ENCODE measurements at places on chromosomes 11 and 22.
A peak's percentile ranks its signal among the peaks of the same experiment; 100 is the strongest.

DNA sequence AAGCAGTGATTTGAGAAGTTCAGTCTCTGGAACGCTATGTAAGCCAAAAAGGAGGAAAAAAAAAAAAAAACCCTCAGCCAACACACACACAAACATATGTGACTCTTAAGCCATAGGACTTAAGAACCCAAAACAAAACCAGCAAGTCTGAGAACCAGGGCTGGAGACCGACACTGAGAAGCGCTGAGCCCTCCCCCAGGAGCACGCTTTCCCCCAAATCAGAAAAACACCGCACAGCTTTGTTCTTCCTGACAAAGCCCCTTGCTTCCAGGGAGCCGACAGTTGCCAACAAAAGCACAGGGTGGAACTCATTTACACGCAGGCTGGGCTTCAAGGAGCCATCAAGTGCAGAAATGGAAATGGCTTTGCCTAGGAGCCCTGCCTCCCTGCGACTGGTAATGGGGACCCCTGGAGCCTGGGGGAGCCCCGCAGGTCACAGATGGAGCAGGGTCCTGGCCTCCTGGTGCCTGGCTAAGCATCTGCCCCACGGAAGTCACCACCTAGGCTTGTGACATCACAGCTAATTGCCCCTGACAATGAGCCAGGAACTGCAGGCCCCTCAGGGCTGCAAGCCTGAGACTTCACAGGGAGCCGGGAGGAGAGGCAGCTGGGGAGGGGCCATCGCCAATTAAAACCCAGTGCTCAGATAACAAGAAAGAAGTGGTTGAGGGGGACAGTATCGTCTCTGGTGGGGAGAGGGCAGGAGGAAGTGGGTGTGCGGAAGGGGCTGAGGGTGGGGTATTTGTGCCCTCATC is 66.9 kb downstream of the NFAM1 start:
- peak; percentile 90 for DNase-seq

- no peak for DNase-seq
Measured at GRCh38 chr11:41609511-41609910, 150.1 kb upstream of the LRRC4C start.

- no peak for DNase-seq
Measured at GRCh38 chr22:31895411-31896123, 48.8 kb upstream of the YWHAH start.

GRCh38 chr11:15484398-15484797 is 369.7 kb downstream of the INSC start:
- no peak for DNase-seq

- no peak for DNase-seq
Measured at GRCh38 chr22:27750584-27751265, 50.8 kb downstream of the MN1 start.

DNA sequence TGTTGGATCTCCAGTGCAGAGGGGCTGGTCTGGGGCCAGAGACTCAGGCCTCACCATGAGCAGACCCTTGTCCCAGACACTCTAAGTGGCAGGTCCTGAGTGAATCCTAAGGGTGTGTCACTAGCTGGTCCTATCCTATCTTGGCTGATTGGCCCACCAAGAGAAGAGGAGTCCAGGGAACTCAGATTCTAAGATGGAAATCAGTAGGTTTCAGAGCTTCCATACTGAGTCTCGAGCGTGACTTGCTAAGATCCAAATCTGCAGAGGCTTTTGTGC is 10.9 kb downstream of the POU2AF1 start:
- DNase-seq = no peak

GRCh38 chr11:11983427-11983826 is 25.0 kb downstream of the DKK3 start:
- DNase-seq = no peak

GRCh38 chr11:108680271-108680670 is 15.4 kb downstream of the DDX10 start:
- DNase-seq = no peak

- peak; percentile 64 for DNase-seq
Measured at GRCh38 chr22:43848366-43849171, 13.7 kb downstream of the SULT4A1 start.

DNA sequence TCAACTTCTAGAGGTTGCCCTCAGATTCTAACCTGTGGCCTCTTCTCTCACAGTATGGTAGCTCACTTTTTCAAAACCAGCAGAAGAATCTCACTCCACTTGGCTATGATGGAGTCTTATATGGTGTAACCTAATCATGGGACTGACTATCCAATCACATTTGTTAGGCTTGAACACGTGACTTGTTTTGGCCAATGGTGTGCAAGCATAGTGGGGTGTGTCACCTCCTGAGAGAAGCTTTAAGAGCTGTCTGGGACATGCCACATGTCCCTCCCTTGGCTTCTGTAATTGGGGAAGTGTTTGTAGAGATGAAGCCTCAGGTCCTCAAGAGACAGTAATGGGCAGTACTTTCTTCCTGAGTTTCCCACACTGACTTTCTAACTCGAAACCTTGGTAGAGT is 12.8 kb upstream of the SMIM38 start:
- DNase-seq = no peak

DNA sequence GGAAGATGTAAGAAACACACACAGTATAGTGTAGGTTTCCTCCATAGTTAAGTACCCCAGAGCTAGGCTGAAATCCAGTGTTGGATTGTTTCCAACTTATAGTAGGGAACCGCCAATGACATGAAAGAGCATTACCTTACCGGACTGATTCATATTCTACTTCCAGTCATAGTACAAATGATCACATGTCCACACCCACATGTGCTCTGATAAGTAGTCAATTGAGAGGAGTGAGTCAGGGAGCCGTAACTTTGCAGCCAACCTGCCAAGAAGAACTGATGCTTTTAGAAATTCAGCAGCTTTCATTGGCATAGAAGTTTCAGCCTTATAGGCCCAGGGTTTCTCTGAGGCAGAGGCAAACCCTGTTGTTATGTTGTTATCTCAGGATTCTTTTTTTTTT is 240.6 kb downstream of the ETS1 start:
- DNase-seq = no peak

GRCh38 chr11:71563406-71563805 is 2.0 kb upstream of the KRTAP5-10 start:
- peak; percentile 12 for DNase-seq

DNA sequence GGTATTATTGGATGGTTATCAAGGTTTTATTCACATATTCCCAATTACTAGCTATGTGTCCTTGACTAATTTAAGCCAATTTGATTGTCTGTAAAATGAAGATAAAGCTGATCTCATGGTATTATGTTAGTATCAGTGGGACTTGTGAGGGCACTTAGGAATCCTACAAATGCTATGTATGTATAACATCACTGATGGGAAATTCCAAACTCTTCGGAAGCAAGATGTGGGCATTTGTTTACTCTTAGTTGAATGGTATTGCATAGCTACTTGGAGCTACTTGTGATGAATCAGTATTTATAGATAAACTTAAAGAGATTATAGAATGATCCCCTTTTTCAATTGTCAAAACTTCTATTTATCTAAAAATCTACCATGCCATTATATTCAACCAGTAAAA is 239.9 kb downstream of the CNTN5 start:
- peak; percentile 7 for DNase-seq

DNA sequence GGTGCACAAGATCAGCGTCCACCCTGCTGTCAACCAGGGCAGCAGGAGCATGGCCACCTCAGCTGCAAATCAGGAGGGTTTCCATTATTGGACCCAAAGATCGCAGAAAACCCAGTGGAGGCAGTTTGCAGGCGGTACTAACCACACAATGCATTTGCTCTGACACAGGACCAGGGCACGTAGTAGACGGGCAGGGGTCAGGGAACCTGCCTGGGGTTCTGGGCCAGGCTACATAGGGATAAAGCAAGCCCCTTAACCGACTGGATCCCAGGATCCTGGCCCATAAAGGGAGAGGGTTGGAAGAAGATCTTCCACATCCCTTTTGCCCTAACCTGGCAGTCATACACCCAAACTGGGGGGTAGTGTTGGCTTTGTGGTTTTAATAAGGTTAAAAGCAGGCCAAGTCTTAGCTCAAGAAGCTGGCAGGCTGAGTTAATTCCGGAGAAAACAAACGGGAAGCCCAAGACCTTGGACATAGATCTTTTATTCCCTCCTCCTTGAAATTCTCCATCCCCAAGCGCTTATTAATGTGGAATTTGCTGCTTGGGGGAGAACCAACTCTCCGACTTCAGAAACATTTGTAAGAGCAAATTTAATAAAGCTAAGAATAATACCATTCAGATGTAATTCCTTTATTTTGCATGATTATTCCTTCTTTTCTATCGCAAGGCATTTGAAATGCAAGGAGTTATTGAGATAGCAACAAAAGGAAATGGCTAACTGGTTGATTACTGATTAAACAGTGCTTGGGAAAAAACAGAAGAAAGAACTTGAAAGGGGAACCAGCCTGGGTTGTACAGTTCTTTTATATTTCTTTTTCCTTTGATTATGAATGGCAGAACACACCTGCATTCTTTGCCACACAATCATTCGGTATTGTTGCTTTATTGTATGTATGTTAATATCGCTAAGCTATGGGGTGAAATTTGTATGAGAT is 6.3 kb upstream of the ARHGAP8 start:
- DNase-seq = no peak

GRCh38 chr22:25987948-25988347 is 181.3 kb upstream of the SEZ6L start:
- no peak for DNase-seq

GRCh38 chr11:27281740-27282590 is 81.0 kb downstream of the CCDC34 start:
- DNase-seq = peak; percentile 72

All from muscle of leg (tissue), 16 donors.